CD4-positive, alpha-beta T cell treated with Interleukin-6 at 100 ng/mL for 8 hours (primary cell): ENCODE measurements at places on chromosomes 2 and 18.

GRCh38 chr2:98743835-98744234 is 12.9 kb upstream of the MGAT4A start:
- peak; percentile 41 for DNase-seq

- DNase-seq, result no peak
Observed at GRCh38 chr18:23239885-23240608, 104.8 kb downstream of the CABLES1 start.

DNA sequence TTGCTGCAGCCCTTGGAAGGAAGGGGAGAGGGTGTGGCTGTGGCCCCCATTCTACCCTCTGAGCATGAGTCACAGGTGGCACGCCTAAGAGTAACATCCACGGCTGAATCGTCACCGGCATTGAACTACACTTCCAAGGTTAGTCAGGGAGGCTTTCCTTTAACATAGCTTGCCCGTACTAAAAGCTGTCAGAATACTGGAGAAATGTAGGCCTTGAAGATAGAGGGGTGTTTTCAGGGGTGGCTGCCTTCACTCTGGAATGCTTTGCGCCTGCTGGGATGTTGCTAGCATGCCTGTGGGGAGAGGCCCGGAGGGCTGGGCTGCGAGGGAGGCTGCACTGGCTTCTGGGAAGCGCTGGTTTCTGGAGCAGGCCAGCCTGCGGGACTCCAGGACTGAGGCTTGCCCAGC is 333.7 kb downstream of the AGAP1 start:
- DNase-seq, result no peak

- DNase-seq, result no peak
Observed at GRCh38 chr2:30224151-30224550, 7.2 kb upstream of the LBH start.

GRCh38 chr18:51137026-51137729 is 60.3 kb downstream of the MEX3C start:
- no peak for DNase-seq

- no peak for DNase-seq
Observed at GRCh38 chr2:132566379-132566778, 103.6 kb downstream of the LYPD1 start.

GRCh38 chr2:178886006-178886405 is 78.8 kb upstream of the TTN start:
- DNase-seq, result no peak

GRCh38 chr2:150284116-150284515 is 203.4 kb downstream of the RND3 start:
- DNase-seq, result no peak

- DNase-seq, result no peak
Observed at GRCh38 chr2:214593727-214594126, 182.9 kb downstream of the VWC2L start.

- DNase-seq, result no peak
Observed at GRCh38 chr2:5394223-5394622, 298.0 kb upstream of the SOX11 start.

DNA sequence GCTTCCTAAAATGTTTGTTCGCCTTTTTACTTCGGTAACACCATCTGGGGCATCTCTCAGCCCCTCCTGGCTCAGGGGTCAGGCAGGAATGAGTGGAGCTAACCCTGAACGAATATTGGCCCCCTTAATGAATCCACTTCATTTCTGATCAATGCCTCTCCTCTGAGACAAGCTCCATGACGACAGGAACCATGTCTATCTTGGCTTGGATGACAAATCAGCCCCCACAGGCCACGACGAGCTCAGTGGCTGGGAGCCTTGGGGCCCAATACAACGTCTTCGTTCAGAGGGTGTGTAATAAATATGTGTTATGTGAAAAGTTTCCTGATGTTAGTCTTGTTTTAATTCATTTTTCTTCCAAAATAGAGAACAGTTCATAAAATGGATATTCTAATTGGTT is 133.0 kb downstream of the COL6A3 start:
- DNase-seq, result no peak

DNA sequence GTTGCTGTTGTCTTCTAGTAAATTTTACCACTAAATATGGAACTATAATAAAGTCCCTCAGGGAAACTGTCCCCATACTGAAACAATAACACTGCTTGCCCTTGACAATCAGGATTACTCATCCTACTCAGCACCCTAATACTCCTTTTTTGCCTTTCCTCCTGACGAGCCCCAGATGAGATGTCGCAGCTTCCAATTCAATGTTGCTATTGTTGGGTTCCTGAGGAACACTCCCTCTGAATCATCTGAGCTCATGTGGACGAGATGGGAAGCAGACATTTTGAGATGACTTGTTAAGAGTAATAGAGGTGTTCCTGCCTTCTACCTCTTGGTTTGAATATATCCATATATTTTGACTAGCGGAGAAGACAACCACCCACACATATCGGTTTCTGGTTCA is 187.8 kb upstream of the FAM98A start:
- no peak for DNase-seq

DNA sequence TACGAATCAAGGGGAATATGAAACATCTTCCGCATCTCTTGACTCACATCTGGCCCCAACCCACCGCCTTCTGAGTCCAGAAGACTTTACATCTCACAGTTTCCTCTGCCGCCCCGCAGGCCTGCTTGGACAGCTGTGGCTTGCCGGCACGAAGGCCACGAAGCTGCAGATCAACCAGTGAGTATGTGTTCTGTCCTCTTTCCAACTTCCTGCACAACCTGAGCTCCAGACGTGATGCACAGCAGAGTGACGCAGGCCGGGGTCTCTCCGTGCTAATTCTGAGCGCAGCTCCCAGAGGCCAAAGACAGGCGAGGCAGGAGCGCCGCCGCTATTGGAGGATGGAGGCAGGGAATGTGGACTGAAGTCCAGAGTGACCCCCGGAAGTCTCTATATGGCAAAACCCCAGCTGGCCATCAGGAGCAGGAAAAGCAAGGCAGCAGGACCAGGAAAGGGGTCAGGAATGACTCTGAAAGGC is 93.5 kb downstream of the ZCCHC2 start:
- no peak for DNase-seq

DNA sequence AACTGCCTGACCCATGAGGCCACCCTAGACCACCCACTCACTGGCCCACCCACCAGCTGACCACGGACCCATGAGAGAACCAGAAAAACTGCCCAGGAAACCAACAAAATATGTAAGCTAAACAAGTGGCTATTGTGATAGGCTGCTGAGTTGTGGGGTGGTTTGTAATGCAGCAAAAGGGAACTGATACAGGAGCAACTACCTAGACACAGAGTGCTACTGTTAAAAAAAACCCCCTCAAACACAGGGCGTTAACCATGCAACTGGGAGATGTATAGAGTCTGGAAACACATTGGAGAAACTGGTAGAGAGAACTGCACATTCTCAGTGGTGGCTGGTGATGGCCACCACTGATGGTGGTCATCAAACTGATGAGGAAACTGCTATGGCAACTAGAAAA is 206.3 kb upstream of the GYPC start:
- DNase-seq, result no peak

GRCh38 chr18:44580159-44580558 is 100.5 kb upstream of the SETBP1 start:
- no peak for DNase-seq

DNA sequence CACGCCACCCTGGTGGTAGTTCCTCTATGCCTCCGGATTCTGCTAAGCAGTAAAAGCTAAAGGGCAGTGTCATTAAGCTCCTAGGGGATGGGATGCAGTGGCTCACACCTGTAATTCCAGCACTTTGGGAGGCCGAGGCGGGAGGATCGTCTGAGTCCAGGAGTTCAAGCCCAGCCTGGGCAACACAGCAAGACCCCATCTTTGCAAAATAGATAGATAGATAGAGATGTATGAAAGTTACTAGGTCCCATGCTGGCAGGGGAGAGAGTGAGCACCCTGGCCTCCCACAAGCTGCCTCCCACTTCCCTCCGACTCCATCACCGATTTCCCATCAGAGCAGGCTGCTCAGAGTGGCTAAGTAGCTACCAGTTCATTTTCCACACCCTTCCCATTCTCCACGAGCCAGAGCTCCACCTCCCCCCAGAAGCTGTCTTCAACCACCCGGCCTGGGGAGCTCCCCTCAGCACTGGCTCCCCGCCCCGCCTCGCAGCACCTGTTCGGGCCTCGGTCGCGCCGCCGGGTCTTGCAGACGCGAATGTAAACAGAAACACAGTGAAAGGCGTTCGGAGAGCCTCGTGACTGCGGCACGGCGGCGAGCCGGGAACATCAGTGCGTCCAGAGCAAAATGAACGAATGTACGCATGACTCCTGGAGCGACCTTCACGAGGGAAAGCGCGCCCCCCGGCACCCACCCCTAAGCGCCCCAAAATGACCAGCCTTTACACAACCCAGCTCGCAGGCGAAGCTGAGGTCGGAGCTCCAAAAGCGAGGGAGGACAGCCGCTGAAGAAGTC is 598 bp upstream of the CEP68 start:
- no peak for DNase-seq

DNA sequence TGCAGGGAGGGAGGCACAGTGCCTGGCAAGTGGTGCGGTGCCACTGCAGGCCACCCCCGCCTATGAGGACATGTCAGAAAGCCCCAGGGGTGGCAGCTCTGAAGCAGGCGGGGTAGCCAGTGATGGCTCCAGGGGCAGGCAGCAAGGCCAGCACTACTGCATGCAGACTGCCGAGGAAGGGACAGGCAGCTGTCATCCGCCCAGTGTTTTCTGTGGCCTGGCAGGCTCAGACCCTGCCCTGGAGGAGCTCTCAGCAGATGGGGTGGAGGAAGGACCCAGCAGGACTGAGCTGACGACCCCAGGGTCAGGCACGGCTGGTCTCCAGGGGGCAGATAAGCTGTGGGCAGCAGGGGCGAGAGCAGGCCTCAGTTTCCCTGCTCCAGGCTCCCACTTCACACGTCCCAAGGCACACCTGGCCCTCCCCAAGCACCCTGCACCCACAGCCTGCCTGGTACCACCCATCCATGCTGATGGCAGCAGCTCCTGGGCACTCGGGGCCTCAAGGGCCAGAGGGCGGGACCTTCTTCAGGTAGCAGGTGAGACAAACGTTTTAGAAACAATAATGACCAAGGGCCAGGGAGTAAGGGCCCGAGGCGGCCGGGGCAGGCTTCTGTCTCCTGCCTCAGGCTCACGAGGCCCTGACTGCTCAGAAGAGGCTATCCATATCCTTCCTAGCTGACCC is 48.5 kb downstream of the HS6ST1 start:
- DNase-seq, result no peak

DNA sequence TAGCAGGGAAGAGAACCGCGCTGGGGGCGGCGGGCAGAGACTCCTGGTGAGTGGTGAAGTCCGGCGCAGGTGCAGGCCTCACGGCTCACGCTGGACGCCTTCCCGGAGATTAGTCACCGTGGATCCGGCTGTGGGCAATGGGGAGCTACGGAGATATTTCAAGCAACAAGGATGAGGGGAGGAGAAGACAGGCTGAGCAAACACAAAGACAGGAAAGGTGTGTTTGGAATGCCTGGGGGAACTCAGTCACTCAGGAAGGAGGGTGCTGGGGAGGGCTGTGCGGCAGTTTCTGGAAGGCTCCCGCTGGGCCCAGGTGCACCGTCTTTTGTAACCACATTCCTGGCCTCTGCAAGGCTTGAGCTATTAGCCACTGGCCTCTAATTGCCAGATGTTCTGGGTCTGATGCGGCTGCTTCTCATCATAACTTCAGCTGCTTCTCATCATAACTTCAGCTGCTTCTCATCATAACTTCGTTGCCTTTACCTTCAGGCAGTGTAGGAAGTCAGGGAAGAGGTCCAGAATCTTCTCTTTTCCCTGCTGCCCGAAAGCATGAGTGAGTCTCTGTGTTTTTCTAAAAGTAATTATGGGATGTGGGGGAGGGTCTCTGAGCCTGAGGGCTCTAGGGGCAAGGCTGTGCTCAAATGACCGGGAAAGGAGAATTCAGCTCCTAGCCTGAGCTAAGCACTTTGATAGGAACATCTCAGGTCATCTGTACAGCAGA is 118.9 kb downstream of the PXDN start:
- no peak for DNase-seq

GRCh38 chr2:231093933-231094332 is 30.9 kb downstream of the HTR2B start:
- DNase-seq, result no peak

- DNase-seq, result no peak
Observed at GRCh38 chr2:84836215-84836614, 44.7 kb downstream of the TRABD2A start.

- DNase-seq, result no peak
Observed at GRCh38 chr18:35511833-35512232, 14.1 kb upstream of the INO80C start.

DNA sequence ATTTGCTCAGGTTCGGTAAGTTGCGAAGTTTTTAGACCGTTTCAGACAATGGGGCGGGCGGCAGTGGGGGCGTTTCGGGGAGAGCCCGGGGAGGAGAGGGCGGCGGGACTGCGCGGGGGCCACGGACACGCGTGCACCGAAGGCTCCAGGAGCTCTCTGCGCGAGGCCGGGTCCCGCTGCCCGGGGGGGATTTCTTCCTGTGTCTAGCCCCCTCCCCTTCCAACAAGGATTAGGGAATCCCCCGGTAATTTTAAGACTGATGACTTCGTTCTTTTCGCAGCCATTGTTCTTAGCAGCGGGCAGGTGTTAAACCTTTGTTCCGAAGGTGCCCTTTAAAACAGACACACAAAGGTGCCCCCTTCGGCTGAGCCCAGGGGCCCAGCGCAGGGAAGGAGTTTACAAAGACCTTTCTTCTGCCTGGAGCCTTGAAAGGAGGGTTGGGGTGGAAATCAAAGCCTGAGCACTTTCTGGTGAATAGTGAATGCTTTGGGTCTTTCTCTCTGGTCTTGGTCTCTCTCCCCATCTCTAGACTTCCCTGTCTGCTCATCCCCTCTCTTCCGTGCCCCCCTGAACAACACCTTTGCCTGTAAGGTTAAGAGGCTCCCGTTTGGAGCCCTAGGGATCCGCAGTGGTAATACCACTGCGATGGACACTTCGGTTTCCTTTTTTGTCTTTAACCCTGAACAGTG is 2.1 kb downstream of the TRIB2 start:
- no peak for DNase-seq

DNA sequence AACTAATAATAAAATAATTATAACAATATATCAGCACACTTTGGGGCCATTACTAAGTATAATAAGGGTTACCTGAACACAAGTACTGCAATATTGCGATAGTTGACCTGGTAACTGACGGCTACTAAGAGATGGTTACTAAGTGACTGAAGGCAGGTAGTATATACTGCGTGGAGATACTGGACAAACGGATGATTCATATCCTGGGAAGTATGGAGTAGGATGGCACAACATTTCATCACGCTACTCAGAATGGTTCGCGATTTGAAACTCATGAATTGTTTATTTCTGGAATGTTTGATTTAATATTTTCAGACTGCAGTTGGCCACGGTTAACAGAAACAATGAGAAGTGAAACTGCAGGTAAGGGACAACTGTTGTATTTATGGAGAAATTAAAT is 39.5 kb upstream of the FLACC1 start:
- no peak for DNase-seq

- DNase-seq, result no peak
Observed at GRCh38 chr2:166382448-166382847, 6.7 kb upstream of the SCN9A start.

DNA sequence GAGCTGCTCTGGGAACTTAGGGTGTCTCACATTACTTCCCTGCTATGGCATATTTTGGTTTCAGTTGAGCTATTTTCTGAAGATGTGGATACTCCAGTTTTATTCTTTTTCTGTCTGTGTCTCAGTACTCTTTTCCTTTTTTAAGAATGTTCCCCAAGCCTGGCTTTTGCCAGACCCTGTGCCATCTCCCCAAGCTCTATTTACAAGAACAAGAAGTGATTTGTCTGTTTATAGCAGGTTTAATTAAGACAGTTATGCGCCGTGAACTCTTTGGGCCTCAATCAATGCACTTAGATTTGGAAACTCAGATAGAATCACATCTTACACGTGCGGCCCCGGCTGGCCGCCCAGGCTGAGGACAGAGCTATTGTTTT is 8.9 kb upstream of the SATB2 start:
- DNase-seq, result no peak
